ENCODE measurements at places on chromosomes 6 and 20.

- no peak for DNase-seq
Observed at GRCh38 chr6:168712993-168713392, 272.0 kb downstream of the SMOC2 start.

GRCh38 chr6:47621838-47622449, 76.4 kb upstream of the ADGRF4 start:
- no peak for DNase-seq

GRCh38 chr6:138142806-138143205, 18.9 kb upstream of the ARFGEF3 start:
- no peak for DNase-seq

- no peak for DNase-seq
Observed at GRCh38 chr20:56345911-56346310, 12.9 kb upstream of the FAM210B start.

GRCh38 chr20:18754030-18754652, 59.4 kb upstream of the SCP2D1 start:
- no peak for DNase-seq

GRCh38 chr6:149387779-149388512, 12.1 kb upstream of the SUMO4 start:
- DNase-seq, result no peak

GRCh38 chr6:39471954-39472659, 149.6 kb upstream of the KCNK16 start:
- no peak for DNase-seq

DNA sequence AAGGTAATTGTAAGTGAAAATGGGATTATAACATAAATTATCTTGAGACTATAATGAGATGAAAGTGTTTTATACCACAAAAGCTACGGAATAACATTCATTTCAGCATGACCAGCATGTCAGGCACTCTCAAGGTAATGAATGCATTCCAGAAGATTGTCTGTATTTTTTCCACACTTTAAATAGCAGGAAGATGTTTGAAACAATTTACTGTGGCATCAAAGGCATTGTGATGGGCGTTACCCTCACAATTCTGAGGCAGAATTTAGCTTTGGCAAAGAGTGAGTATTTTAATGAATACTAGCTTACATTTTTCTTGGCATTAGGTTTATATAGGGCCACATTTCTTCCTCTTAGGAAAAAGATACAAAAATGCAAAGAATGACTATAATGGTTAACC, 627.2 kb downstream of the BCKDHB start:
- no peak for DNase-seq

- DNase-seq, result no peak
Observed at GRCh38 chr6:36324191-36324590, 12.5 kb downstream of the BNIP5 start.

DNA sequence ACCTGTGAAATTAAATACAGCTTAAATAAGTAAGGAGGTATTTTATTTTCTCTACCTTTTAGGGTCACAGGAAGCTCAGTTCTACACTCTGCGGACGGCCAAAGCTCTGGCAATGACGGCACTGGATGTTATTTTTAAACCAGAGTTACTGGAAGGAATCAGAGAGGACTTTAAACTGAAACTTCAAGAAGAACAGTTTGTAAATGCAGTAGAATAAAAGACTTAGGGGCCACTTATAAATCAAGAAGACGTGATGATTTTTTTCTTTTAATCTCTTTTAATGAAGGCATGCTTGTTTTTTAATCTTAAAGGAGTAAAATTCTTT, 16.2 kb downstream of the PM20D2 start:
- DNase-seq, result no peak

DNA sequence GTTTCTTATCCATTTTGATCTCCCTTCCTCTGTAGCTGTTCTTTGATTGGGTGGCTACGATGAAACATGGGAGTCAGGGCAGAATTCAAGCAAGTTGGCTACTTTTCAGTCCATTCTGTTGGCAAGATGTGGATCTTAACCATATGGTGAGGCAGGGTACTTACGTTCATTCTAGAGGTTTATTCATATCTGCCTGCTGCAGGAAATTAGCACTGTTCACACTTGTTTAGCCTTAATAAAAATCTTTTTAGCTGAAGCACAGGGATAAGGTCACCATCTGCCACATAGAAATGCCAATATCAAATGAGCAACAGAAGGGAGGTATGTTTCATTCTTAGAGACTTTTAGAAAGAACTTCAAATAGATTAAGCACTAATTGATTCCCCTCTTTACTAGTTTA, 83.9 kb downstream of the GRIK2 start:
- DNase-seq, result no peak

DNA sequence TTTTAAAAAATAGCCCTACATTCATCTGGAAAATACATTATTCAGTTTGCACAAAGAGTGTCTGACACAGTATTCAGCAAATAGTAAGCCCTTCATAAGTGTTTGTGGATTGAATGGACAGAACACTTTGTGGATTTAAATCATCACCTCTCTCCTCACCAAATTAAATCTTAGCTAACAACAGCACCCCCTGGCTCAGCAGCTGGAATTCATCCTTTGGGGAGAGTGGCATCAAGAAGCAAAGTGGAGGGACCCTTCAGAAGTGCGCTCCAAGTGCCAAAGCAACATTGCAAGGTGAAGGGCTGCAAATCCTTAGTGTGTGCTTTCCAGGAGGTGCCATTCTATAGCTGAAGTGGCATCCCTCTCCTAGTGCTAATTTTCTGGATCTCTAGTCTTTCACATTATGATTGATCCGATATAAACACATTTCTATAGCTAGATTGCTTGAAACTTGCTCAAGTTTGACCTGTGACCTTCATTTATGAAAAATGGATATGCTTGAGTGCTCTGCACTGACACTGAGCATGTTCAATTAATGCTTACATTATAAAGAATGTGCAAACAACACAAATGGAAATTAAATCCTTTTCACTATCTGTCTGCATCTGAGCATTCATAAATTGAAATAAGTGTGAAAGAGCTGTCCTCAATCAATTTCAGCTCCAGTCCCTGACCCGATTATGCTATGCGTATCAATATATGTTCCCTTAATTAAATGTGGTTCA, 891.7 kb downstream of the C6orf118 start:
- DNase-seq, result no peak

GRCh38 chr20:62792940-62793756, 3.1 kb upstream of the MRGBP start:
- DNase-seq, result no peak

DNA sequence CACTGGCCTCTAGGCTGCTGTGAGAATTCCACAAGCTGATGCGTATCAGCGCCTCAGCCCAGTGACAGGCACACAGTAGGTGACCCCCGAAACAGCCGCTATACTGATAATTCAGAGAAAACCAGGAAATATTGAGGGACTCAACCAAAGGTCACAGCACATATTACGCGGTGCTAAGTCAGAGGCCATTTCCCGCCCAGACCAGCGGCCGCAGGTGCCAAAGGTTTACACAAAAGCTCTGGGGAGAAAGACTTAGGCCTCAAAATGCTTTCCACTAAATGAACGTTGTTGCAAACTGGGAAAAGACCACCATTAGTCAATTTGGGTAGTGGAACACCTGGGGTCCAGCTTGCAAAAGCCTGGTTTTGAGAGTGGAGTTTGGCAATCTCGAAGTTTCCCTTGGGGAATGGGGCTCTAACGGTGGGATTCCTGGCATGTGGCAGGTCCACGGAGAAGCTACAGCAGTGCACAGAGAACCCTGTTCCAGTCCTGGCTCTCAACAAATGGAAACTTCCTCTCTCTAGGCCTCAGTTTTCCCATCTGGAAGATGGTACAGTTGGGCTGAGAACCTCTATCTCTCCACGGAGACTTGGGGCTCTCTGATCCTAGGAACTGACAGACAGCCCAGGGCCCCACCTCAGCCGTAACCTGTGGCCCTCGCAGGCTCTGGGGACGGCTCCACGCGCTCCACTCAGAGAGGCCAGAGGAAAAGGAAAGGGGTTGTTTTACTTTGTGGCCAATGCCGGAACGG, 4.7 kb downstream of the NOL4L start:
- DNase-seq, result no peak

- DNase-seq, result no peak
Observed at GRCh38 chr6:129508477-129509145, 201.4 kb downstream of the ARHGAP18 start.

Measured in stimulated activated effector memory CD8-positive, alpha-beta T cell treated with anti-CD3 and anti-CD28 coated beads, Interleukin-12 subunit alpha, Interleukin-12 subunit beta, amount 100 ng/mL, for 72 hours (primary cell).